ELF-1 (cell line): ENCODE measurements at places on chromosomes 7 and 10.
A peak's percentile ranks its signal among the peaks of the same experiment; 100 is the strongest.

- DNase-seq = no peak
Measured at GRCh38 chr7:150804802-150805201, 4.2 kb downstream of the TMEM176A start.

DNA sequence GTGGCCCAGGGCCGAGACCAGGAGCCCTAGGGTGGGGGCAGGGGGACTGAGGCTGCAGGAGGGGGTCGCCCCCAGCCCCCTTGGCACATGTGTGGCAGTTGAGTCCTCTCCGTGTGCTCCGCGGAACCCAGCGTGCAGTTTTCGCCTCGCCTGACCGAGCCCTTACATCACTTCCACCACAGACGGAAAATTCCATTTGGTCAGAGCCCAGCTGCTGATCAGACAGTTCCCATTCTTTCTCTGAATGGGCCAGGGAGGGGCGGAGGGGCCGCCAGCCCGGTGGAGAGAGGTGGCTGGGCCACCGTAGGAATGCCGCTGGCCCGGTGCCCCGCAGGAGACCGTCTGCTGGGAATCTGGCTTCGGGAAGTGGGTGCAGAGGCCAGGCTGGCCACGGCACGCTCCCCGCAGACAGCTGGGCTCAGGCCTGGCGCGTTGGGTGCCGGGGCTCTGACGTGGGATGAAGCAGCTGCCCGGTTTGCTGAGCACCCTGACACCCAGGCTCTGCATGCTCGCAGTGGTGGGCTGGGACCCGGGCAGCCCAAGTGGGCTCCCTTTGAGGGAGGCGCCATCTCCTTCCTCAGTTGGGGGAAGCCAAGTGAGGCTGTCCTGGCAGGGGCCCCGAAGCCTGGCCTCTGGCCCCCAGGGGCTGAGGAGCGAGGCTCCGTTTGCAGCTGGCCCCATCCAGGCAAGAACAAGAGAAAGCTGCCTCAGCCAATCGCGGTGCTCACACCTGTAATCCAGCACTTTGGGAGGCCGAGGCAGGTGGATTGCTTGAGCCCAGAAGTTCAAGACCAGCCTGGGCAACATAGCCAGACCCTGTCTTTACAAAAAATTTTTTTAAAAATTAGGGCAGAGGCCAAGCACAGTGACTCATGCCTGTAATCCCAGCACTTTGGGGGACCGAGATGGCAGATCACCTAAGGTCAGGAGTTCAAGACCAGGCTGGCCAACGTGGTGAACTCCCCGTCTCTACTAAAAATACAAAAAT is 9.9 kb downstream of the TTYH3 start:
- DNase-seq = peak; percentile 94

DNA sequence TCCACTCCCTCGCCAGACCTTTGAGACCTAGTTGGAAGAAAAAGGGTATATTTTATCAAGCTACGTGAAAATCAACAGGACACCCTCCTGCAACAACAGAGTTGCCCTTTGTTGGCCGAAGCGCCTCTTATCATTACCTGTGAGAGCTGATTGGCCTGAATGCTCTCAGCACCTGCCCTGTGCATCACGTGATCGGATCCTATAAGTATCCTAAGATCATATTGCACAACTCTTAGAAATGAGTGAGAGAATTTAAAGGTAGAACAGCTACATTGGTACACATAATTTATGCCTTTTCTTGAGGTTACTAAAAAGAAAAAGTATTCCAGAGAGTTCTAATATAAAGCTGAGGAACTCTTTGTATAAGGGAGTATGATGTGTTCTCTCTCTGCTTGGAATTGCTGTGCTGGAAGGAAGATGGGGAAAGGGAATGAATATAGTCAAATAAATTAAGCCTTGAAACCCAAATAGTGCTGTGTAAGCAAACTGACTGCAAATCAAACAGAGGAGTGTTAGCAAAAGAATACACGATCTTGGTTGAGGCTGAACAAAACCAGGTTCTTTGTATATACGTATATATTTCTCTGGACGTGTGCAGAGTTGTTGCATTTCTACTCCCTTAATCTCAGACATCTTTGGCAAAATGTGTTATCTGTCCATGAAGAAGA is 69.3 kb downstream of the LRRC4 start:
- no peak for DNase-seq

DNA sequence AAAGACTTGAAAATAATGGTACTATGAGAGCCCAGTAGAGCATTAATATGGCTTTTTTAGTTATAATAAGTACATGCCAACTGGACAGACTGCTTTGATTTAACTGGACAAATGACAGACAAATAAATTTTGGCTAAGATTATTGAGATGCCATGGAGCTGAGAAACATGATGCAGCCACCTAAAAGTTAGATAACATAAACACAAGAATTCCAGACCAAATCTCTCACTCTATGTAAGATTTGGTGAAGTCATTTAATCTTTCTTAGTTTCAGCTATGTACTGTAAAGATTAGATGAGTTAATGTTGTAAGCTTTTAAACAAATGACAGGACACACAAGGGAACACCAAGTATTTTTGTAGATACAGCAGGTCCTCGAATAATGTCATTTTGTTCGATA is 118.2 kb downstream of the CACNA2D1 start:
- no peak for DNase-seq

GRCh38 chr10:4662576-4663161 is 163.3 kb upstream of the AKR1E2 start:
- peak; percentile 27 for DNase-seq

GRCh38 chr7:52017802-52018679 is 701.4 kb upstream of the COBL start:
- peak; percentile 77 for DNase-seq

- DNase-seq = no peak
Measured at GRCh38 chr10:126098226-126098581, 201.8 kb downstream of the FANK1 start.

- peak; percentile 9 for DNase-seq
Measured at GRCh38 chr7:48887500-48887899, 36.8 kb upstream of the CDC14C start.

DNA sequence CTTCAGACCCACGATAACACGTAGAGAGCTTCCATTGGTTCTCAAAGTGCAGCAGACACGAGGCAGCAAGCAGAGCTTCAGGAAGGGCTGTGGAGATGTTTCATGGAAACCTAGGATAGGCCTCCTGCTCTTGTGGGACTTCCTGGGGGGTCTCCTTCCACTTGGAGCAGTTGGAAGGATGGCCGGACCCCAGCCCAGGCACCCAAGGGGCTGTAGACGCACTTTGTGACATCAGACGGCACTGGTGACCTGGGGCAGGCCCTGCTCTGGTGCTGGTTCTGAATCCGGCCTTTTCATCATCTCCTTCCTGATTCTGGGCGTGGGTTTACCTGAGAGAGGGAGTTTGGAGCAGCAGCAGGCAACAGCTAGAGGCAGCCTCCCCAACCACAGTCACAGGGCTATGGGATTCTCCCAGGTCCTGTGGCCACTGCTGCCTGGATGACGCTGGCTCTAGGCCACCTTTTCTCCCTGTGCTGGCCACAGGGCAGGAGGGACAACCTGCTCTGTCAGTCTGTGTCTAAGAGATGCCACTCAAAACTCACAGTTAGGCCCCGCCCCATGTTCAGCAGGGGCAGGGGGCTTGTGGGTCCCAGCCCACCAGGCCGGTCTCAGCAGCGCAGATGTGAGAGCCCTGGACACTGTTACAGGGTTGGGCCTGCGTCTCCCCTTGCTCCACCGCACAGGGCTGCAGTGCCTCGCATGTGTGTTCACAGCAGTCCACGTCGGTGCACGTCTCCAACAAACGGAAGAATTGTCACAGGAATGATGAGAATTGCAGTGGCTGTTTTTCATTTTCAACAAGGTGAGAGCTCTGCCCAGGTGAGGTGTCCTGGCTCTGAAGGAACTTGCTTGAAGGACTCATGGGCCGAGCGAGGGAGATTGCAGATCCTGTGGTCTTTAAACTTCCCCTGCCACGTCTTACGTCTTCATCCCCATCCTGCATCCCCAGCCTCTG is 569.3 kb downstream of the TCERG1L start:
- DNase-seq = no peak

DNA sequence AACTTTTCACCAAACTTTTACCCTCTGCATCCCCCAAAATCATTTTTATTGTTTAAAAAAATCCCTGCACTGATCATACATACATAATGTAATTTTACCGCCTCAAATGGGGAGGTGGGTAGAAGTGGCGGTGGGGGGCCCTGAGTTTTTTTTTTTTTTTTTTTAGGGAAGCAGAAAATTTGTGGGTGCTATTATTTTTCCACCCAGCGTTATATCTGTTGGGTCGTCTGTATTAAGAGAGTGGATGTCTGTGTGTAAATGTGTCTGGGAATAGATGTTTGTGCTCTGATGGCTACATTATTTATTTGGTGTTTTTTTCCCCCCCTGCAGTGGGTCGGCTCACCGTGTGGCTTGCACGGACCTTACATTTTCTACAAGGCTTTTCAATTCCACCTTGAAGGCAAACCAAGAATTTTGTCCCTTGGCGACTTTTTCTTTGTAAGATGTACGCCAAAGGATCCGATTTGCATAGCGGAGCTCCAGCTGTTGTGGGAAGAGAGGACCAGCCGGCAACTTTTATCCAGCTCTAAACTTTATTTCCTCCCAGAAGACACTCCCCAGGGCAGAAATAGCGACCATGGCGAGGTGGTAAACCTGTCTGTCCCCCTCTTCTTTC is 438 bp downstream of the ARID5B start:
- peak; percentile 47 for DNase-seq

DNA sequence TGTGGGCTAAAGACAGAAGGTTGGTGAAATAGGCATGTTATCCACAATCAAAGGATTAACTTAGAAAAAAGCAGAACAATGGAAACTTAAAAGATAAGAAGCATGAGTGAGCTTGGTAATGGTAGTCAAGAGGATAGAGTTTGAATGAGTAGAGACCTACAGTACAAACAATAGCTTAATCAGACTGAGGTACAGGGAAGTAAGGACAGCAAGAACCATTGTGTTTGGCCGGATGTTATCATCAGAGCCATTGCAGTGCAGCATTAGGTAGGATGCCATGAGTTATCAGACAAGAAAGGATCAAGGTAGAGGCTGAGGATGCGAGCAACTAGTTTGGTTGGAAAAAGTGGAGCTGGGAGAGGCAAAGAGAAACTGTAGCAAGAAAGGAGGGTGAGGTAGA is 353.3 kb upstream of the VSTM2A start:
- no peak for DNase-seq

GRCh38 chr7:105298439-105298894 is 90.3 kb downstream of the SRPK2 start:
- DNase-seq = peak; percentile 21

DNA sequence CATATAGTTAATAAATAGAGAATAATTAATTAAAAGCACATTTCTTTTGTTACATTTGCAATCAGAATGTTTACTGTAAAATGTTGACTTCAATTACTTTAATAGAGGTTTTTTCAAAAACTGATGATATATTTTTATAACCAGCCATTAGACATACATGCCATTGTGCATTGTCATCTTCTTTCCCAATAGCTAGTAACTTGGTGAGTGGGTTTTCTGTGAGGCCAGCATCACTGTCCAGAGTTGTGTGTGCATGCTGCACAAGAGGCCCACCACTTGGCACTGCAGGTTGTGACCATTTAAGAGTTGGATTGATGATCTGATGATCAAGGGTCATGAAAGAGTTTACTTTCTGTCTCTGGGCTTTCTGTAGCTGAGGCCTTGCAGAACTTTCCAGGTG is 46.5 kb downstream of the TFEC start:
- DNase-seq = no peak

DNA sequence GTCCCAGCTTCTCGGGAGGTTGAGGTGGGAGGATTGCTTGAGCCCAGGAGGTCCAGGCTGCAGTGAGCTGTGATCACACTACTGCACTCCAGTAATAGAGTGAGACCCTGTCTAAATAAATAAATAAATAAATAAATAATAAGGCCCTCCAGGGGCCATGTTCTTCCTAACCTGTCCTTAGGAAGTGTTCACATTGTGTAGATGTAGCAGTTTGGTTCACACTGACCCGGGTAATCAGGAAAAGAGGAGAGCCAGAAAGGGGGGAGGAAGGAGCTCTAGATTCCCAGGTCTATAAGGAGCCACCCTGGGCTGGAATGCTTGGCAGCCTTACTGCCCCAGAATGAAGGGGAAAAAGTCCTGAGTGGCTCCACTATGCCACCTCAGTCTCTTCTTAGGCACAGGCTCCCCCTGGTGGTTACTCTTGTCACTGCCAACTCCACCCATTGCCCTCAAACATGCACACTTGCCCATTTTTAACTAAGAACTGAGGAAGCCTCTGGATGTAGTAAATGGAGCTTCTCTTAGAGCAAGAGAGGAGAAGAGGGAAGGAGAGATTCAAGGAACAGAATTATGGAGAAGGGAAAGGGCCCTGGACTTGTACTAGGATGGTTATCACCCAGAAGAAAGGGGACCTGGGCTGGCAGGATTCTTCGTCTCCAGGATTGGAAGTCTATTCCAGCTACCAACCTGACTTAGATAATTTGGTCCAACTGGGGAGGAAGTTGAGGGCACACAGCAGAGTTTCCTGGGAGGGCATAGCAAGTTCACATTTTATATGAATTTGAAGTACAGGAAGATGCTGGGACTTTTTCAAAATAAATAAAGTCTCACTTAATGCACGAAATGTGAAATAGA is 7.8 kb downstream of the HPS6 start:
- DNase-seq = peak; percentile 84

DNA sequence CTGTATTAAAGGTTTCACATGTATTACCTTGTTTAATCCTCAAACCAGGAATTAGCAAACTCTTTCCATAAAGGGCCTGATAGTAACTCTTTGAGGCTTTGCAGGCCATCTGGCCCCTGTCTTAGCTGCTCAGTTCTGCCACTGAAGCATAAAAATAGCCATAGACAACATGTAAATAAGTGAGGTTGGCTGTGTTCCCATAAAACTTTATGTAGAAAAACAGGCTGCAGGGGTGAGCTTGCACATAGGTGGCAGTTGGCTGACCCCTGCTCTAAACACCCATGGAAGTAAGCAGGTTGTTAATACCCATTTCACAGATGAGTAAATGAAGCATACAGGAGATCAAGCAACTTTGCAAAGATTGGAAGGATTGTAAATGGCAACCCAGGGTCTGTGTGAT is 1279.2 kb upstream of the AUTS2 start:
- no peak for DNase-seq

DNA sequence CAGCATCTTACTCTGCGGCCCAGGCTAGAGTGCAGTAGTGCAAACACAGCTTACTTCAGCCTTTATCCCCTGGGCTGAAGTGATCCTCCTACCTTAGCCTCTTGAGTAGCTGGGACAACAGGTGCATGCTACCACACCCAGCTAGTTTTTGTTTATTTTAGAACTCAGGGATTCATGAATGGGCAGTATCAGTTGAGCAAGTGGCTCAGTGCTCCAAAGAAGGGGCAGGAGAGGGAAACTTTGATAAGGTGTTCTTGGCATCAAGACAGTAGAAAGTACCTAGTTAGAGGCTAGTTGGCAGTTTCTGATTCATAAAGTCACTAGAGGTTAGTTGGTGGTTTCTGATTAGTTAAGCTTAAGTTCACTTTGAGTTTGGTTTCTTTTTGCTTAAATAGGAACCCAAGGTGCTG is 18.4 kb downstream of the TRIM24 start:
- no peak for DNase-seq

- DNase-seq = no peak
Measured at GRCh38 chr10:89063465-89063864, 72.9 kb downstream of the FAS start.
